CD4-positive, alpha-beta T cell treated with Interleukin-21 for 1 hour (primary cell): ENCODE measurements at places on chromosomes 1 and 21.

- DNase-seq, result no peak
These were observed 19.4 kb upstream of the ESRRG start for GRCh38 chr1:216742625-216743024.

DNA sequence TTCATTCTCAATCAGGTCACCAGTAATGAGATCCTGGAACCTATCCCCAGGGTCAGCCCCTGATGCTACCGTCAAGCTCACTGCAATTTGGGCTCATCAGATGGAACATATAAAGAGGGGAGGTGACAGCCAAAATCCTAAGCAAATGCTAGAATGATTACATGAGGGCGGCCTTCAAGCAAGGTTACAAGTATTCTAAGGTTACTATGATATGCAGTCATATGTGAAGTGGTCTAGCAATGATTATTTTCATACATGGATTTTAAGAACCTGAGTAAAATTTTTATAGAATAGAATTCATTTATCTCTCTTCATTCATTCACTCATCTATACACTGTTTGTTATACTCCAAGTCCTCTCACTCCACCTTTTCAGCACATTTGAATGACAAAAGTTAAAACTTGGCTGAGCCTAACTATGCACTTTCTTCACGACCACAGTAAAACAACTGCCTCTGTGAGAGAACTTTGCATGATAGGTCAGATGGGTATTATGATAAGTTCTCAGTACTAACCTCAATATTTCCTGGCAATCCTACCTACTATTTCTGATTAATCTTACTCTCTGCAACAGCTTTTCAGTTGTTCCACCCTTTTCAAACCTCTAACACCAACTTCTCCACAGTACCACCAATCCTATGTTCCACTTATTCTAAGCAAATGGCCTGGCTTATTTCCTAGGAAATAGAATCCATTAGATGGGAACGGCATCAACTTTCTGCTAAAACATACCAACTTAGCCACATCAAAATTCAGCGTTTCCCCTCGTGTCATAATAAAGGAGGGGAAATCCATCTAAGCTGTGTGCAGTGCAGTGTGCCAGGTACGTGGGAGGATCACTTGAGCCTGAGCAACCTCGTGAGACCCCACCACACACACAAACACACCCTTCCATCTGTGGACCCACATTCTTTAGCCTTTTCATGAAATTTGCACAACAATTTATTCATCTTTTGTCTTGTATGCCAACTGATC lies 32.0 kb downstream of the LHX9 start:
- peak; percentile 38 for DNase-seq

- no peak for DNase-seq
These were observed 65.4 kb downstream of the SYDE2 start for GRCh38 chr1:85135392-85135798.

DNA sequence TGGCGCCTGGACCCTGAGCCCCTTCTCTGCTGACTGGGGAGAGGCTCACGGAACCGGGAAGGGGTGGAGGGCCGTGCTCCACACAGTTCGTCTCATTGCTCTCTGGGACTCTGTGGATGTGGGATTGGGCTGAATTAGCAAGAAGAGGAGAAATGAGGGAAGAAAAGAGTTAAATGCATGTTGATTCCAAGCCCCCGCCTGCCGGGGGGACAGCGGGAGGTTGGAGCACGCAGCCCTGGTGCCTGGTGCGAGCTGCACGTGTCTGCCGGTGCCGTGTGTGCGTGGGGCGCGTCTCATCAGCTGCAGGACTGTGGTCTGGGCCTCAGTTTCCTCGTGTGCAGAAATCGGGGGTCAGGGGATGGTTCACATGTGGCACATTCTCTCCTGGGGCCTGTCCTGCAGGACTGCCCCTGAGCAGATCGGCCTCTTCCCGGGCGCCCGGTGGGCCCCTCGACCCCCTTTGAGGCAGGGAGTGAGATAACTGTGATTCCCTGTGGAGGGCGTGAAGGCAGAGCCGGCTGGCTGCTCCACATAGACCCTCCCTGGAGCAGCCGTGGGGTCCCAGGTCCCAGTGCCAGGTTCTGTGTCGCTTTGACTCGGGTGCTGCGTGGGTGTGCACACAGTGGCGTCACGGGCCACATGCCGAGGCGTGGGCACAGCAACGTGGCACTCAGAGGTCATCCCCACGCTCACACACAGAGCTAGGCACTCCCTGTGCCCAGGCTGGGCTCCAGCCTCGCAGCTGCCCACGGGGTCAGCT lies 11.4 kb downstream of the SAMD11 start:
- no peak for DNase-seq
